Lung microvascular endothelial cell (primary cell): ENCODE measurements at places on chromosomes 16 and 17. TPM values are rescaled to one million over a fixed set of nuclear protein-coding genes. Genes with fewer than 3 reads are reported as not detected.

Gene PRSS53
- 0.40 and 0.44 TPM in 2 replicates for total RNA-seq

Gene GPR139
- total RNA-seq, result not detected in 2 replicates

Gene GNGT2
- 0.40 and 1.5 TPM in 2 replicates for total RNA-seq

Gene KIF19
- under 0.01 and 0.44 TPM in 2 replicates for total RNA-seq

Gene NLRC3
- total RNA-seq, result 2.6 and 2.8 TPM in 2 replicates

Gene CMC2
- 32.0 and 47.8 TPM in 2 replicates for total RNA-seq

Gene BBS2
- total RNA-seq, result 29.0 and 37.7 TPM in 2 replicates

Gene MEOX1
- total RNA-seq, result not detected in 2 replicates

Gene PRSS21
- total RNA-seq, result 0.40 and 2.2 TPM in 2 replicates

Gene MAFG
- 9.2 and 17.1 TPM in 2 replicates for total RNA-seq

Gene ADAD2
- total RNA-seq, result not detected in 2 replicates
